NCI-H2081 treated with DMSO at 0.1 percent for 48 hours (cell line): ENCODE measurements at places on chromosomes 2 and 18.

DNA sequence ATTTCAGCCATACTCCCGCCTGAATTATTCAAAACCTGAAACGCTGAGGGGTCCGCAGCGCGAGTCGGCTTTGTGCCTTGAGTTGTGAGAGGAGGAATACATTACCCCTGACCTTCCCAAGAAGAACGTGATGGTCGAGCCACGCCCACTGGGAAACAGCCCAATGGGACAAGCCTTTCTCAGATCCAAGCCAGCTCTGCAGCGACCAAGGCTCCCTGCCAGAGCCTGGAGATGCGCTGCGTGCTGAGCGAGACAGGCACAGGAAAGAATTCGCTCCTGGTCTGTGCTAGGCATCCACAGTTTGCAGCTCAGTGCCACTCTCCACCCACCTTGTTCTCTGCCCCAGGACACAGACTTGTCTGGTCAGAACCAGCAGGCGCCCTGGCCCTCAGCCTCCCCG is 74.1 kb upstream of the GLI2 start:
- DNase-seq, result no peak

DNA sequence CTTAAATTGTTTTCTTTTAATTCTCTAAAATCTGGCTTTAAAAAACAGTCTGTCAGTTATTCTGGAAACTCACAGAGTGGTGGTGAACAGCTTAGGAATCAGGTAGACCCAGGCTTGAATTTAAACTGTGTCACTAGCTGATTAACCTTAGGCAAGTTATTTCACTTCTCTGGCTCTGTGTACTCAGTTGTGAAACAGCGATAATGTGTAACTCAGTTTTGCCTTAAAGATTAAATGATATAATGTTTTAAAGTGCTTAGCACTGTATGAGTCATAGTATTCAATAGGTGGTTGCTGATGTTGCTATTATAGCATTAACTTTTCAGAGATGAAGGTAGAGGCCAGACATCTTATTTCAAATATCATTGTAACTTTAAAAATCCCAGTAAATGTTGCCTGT is 40.7 kb downstream of the PKP4 start:
- no peak for DNase-seq

DNA sequence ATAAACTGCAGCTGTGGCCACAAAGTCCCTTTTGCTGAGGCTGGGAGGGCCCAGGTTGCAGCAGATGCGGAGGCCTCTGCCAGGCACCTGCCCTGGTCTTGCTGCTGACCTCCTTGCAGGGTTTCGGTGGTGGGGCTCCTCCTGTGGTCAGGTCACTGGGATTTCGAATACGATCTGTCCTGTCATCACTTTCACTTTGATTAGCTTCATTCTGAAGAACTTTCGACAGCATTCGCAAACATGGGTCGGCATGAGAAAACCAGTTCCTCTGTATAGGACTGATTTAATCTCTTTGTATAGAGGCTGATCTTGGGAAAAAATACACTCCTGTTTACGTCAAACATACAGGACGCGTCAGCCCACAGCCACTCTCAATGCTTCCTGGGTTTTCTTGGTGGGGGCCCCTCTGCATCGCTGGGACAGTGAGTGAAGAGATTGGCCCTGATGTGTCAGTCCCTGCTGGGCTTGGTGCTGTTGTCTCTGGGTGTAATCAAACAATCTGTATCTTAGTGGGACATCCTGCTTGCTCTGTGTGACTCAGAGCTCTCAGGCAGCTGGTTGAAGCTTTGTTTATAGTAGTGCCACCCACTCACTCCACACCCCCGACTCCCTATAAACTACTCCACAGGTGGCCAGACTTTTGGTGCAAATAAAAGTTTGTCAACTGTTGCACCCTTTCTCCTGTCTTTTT is 209.4 kb upstream of the CXCR4 start:
- no peak for DNase-seq

DNA sequence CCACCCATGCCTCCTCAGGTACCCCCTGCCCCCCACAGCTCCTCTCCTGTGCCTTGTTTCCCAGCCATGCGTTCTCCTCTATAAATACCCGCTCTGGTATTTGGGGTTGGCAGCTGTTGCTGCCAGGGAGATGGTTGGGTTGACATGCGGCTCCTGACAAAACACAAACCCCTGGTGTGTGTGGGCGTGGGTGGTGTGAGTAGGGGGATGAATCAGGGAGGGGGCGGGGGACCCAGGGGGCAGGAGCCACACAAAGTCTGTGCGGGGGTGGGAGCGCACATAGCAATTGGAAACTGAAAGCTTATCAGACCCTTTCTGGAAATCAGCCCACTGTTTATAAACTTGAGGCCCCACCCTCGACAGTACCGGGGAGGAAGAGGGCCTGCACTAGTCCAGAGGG is 803 bp upstream of the DES start:
- DNase-seq, result no peak

- no peak for DNase-seq
These were observed at the start of gene INHA for GRCh38 chr2:219572237-219573001. Gene INHA, plus strand, starts transcription at chr2:219572310. Its CDS starts 65 bp downstream, at chr2:219572375.

DNA sequence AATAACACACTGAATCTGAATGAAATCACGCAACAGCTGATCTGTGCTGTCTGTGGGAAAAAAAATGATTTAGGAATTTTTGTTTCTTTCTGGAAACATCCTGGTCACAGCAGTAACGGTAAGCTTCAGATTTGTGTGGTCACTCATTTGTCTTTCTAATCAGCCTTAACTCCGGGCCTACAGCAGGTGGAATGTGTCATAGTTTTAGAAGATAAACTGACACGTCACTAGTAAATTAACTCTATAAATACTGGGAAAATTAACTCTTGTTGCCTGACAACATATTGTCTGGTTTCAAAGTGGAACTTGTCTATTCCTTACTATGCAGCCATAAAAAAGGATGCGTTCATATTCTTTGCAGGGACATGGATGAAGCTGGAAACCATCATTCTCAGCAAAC is 58.1 kb upstream of the NCK2 start:
- no peak for DNase-seq

GRCh38 chr2:212815453-212815852 is 276.9 kb upstream of the ERBB4 start:
- no peak for DNase-seq

GRCh38 chr2:160920791-160921303 is 239.4 kb upstream of the TANK start:
- no peak for DNase-seq

- no peak for DNase-seq
These were observed 62.8 kb downstream of the SFXN5 start for GRCh38 chr2:73008766-73009135.

GRCh38 chr2:24508878-24509277 is 17.8 kb downstream of the NCOA1 start:
- DNase-seq, result no peak

DNA sequence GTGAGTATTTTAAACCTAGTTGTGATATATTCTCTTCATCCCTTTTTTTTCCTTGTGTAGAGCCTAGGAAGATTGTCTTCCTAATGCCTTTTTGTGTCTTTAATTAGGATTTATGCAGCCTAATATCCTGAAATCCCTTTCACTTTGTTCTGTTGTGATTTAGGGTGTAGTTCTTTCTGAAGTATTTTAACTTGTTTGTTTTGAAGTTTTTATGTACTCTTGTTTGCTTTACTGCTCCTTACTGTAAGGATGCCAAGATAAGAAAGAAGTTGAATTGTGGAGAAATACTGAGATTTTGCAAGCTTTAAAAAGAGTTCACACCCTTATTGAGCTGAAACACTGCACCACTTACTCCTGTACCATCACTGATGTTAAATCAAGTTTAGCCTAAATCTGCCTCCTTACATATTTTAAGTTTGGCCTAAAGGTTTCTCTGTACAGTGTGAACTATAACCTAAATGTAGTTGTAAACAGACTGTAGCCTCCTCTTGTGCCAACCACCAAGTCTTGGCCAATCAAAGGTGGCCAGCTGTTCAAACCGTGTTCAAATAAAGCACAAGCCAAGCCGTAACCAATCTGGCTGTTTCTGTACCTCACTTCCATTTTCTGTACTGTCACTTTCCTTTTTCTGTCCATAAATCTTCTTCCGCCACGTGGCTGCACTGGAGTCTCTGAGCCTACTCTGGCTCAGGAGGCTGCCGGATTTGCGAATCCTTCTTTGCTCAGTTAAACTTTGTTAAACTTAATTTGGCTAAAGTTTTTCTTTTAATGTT is 17.7 kb upstream of the ACOXL start:
- no peak for DNase-seq

- no peak for DNase-seq
These were observed 127.3 kb upstream of the HDAC4 start for GRCh38 chr2:239528146-239528545.

DNA sequence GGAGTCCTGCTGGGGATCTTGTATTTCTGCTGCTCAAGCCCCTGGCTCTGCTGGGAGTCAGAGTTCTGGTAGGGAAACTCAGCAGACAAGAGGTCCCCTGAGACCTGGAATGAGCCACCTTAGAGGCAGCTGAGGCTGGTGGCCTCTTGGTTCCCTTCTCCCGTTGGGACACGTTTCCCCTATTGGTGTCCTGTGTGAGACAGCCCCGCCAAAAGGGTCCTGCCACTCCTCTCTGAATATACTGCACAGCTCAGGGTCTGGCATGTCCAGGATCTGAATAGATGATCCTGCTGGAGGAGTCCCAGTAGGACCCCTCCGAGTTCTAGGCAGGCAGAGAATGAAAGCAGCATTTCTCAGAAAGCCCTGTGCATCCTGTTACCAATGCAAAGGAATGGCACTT is 2.0 kb upstream of the RALB start:
- DNase-seq, result no peak

DNA sequence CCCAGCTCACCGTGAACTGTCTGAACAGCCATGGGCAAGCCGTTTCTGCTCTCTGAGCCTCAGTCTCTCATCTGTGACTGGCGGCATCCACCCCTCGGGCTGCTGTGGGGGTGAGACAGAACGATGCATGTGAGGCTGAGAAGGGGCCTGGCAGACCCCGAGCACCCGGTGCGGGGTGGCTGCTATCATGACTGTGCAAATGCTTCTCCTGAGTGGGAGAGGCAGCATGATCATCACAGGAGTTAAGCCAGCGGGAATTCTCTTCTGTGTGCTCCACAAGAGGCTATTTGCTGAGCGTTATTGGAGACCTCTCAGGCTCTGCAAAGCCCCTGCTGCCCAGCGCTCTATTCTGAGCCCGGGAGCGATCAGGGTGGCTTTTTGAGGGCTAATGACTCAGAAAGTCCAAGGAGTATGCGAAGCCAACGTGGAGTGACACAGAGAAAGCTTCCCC is 45.8 kb upstream of the ID2 start:
- no peak for DNase-seq

DNA sequence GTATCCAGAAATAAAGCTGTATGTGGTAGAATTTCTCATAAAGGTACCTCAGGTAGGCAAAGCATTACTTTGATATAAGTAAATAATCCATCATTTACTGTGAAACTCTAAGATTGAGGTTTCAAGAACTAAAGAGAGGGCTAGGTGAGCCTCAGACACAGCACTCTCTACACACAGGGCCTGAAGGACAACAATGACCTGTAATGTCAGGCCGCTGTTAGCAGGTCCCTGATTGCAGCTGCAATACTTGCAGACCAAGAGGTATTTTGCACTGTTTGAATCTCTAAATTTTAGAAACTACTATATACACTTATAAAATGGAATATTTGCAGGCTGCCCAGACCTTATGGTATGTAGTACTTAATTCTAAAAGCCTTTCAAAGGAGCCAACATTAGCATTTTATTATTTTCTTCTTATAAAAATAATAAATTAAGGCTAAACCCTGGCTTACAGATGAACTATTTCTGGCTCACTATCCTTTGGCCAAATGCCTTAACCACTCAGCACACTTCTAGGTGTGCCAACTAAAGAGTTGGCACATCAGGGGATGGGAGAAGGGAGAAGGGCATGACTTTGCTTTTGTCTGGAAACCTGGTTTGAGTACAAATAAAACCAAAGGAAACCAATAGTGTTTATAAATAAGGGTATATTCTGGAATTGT is 66.7 kb upstream of the SLC39A10 start:
- DNase-seq, result no peak

DNA sequence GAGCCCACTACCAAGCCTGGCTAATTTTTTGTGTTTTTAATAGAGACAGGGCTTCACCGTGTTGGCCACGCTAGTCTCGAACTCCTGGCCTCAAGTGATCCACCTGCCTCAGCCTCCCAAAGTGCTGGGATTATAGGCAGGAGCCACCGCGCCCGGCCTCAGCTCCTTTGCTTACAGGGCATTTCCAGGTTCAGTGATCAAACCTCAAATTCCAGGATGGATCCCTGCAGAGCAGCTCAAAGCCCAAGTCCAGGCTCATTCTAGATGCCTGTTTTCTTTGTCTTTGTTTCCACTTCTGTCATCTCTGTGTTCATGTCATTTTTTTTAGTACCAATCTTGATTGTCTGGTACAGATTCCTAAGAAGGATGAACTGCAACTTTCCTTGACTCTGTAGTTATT is 41.9 kb downstream of the TNFRSF11A start:
- DNase-seq, result no peak
